Left ventricle myocardium inferior (tissue), 1 donor: ENCODE measurements at places on chromosomes 11 and 22. TPM values are rescaled to one million over a fixed set of nuclear protein-coding genes. Genes with fewer than 3 reads are reported as not detected.

The GRK3 gene
- 3.8 TPM for total RNA-seq

The SYT13 gene
- 5.9 TPM for total RNA-seq

The LAYN gene
- total RNA-seq = 2.8 TPM

The CATSPERZ gene
- total RNA-seq = not detected

The NXPE1 gene
- total RNA-seq = not detected

The ENTHD1 gene
- not detected for total RNA-seq

DNA sequence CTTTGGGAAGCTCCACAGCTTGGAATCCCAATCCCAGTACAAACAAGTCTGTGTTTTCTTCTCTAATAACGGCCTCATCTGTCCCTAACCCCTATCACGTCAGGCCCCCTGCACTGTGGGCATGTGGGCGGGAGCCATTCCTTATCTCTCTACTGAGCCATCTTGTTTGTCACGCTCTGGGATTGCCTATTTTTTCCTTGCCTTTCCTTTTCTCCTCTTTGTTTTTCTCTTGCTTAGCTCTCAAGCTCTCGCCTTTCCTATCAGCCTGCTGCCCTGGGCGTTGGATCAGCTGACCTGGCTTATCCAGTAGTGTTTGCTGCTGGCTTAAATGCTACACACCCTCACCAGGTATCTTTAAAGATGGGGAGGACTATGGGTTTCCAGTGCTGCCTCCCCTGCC lies 35.8 kb downstream of the ARHGAP1 start:
- no peak for DNase-seq

GRCh38 chr22:26756675-26757293 lies 99.4 kb downstream of the MIAT start:
- peak; percentile 55 for DNase-seq

- DNase-seq = no peak
Measured at GRCh38 chr11:99893811-99894210, 793.3 kb upstream of the ARHGAP42 start.

DNA sequence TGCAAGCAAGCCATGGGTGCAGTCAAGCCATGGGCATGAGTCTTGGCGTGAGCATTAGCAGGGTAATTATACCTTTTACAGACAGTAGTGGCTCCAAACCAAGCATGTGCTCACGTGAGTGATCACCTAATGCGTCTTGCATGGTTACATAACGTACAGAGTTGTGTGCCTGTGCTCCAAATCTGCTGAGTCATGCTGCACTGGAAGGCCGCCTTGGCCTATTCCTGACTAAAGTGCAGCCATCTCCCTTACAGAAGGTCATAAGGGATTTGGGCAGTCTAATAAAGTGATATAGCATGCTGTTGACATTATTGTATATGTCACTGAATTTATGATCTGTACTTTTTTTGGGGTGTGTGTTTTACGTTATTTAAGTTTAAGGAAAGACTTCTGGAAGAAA lies 102.4 kb downstream of the ARHGAP42 start:
- peak; percentile 23 for DNase-seq

DNA sequence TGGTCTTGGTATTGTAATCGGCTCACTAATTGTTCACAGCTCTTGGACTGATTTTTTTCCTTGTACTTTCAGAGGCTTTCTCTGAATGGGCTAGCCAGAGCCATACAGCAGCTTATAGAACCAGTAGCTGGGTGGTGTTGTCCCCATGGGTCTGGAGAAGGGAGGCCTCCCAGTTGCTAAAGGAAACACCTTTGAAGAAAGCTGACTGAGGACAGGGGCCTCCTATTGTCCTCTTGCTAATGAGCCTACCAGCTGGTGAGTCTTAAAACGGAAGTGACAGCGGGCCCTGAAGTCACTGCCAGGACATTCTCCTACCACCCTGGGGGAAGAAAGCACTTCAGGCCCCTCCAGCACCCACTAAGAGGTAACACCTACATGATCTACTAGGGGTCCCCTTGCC lies 9.9 kb downstream of the FADS3 start:
- DNase-seq = no peak

- no peak for DNase-seq
Measured at GRCh38 chr22:47627556-47628253, 865.3 kb downstream of the TBC1D22A start.

DNA sequence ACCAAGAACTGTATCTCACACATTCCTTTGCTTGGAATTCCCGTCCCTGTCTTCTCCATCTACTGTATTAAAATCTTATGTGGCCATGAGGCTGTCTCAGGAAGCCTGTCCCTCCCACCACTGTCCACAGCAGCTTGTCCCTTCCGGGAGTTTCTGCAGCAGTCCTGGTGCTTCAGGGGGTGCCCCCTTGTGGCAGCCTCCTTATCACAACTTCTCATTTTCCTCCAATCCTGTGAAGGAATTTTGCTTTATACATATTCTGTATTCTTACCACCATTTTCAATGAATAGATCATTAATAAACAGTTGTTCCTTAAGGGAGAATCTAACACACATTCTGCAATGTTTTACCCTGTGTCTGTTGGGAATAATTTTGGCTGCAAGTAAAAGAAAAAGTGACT lies 220.4 kb upstream of the RAG2 start:
- no peak for DNase-seq

DNA sequence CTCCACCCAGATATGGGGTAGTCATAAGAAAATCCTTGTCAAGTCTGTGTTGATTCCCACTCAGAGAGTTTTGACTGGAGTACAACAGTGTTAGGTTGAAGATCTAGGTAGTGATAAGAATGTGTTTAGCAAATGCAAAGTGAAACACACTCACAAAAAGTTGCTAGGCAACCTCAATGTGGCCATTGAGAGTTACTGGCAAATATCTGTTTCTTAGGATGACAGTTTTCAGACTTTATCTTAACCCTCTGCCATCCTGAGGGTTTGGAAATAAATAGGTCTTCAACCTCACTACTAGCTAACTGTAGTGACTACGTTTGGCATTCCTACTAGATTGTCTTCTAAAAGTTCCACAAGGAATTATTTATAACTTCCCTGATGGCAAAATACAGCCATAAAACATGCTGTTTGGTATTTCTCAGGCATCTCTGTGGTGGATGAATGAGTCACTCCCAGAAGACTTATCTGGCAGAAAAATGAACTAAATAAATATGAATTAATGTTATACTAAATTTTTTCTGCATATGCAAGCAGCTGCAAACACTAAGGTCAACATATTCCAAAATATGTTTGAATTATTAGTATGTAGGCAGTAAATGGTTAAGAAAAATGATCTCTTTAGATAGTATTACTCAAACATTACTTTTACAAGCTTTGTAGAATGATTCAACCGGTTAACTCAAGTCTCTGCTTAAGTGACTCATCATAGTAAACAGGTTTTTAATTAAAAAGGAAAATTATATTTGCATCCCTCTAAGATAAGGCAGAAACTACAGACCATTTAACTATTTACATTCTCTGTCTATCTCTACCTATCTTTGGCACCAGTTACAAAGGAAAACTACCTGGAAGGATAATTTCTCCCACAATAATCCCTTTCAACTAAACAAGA lies 17.1 kb upstream of the SYTL2 start:
- no peak for DNase-seq

- no peak for DNase-seq
Measured at GRCh38 chr11:109308551-109308950, 113.4 kb upstream of the C11orf87 start.

DNA sequence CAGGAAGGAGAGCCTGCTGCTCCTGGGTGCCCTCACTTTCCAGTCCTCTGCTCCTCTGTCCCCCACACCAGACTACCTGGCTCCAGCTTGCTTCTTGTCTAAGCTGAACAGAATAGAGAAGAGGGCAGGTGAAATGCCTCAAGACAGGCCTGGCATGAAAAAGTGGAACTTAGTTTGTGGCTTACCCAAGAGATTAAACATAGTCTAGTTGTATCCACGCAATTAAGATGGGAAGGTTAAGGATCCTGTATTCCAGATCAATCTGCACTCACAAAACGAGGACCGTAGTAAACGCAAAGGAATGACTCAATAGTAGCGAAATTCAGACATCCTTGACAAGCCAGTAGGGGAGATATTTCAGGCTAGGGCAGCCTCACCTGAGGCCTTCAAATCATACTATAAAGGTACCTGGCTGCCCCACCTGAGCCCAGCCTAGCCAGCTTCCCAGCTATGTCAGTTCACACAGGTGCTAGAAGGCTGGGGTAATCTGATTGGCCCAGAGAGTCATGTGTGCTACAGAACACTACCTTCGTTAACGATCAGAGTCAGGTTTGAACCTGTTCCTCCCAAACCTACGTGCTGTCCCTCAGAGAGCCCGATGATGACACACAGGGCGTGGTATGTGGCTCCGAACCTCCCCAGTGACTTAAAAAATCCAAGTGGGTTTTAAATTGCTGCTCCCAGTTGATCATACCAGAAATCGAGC lies 46.5 kb downstream of the AHNAK start:
- DNase-seq = no peak

DNA sequence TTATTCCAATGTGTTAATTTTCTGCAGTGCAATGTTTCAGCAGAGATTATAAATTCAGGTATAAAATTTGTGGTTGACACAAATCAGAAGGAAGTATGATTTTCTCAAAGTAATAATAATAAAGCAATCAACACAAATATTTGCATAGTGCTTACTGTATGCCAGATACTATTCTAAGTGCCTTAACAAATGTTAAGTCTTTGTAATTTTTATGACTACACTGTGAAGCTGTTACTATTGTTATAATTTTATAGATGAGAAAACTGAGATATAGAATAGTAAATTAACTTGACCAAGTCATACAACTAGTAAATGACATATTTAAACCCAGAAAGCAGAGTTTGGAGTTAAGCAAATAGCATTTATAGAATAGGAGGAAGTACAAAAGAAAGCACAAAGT lies 16.4 kb upstream of the OR6X1 start:
- DNase-seq = no peak

- no peak for DNase-seq
Measured at GRCh38 chr11:102289592-102289991, 27.7 kb upstream of the BIRC3 start.

DNA sequence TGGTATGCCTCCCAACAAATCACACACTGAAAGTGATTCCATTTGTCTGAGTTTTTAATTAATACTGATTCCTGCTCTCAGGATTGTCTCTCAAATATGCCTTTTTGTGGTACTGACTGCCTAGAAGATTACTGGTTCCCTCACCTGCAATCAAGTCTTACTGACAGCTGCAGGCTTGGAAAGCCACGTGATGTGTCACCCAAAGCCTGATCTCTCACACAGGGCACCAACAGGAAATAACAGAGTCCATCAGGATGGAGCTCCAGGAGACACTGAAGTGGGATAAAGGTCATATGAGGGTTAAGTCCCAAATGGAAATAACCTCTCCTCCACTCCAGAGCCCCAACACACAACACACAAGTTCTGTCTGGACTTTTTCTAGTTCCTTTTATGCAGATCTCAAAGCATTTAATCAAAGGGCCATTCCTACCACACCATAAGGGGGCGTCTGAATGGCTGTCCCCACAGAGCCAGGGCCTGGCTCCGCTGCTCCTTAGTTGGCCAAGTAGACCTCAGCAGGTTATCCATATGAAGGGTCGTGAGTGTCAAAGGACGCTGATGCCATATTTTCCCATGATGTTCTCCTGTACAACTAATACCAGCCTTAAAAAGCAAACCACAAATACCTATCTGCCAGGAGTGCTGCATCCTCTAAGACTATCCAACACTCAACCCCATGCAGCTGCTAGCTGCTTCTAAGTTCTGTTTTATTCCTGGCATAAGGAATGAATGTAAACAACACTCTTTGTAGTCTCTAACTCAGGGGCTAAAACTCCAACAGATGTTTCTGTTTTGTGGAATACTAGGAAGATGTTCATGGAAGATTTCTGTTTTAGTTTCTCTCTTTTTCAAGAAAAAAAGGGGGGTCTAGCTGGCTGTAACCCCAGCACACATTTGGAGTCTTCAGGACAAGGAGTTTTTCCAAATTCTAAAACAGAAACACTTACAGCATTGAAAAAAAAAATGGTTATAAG lies 13.0 kb downstream of the SCUBE2 start:
- DNase-seq = no peak

- DNase-seq = no peak
Measured at GRCh38 chr22:19396934-19397733, 34.4 kb downstream of the HIRA start.

DNA sequence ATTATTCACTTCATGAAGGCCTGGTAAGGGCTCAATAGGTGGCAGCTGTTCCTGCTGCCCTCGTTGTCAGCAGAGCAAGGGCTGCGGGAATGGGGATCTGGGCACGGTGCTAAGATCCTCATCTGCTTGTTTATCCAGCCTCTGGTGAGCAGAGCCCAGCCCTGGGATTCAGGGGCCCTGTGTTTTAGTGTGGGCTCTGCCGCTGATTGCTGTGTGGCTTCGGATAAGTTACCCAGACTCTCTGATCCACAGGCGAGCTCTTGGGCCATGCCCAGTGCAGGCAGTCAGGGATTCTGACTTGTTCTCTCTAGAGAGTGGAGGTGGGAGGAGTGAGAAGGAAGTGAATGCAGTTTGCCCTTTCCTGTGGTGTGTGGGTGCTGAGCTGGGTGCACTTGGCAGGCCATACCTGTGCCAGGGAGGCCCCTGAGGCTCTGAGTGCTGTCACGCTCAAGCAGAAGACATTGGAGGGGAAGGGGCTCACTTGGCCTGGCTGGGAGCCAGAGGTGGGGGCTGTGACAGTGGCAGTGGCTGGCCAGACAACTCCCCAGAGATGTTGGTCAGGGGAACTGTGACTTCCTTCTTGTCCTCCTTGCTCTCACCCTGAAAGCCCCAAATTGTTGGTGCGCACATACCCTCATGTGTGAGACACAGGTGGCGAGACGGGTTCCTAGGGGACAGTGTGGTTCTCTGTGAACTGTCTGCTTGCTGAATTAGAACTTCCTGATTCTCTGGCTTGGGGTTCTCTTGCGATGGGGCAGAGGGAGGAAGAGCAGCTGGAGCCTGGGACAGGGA lies 43.7 kb downstream of the CD82 start:
- no peak for DNase-seq

DNA sequence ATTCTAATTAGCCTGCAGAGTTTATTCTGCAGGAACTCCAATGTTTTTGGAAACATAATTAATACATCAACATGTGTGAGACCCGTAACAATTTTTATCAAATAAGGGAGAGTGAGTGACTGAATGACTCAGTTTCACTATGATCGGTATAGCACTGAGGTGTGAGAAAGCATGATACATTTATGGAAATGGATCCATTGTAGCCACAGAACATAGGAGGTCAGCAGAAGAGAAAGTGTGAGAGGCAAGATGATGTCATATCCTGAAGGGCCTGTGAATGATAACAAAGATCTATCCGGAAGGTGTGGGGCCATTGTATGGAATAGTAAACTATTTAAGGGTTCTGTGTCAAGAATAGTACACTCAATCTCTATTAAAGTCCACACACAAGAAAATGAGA lies 1406.1 kb upstream of the TENM4 start:
- DNase-seq = no peak

DNA sequence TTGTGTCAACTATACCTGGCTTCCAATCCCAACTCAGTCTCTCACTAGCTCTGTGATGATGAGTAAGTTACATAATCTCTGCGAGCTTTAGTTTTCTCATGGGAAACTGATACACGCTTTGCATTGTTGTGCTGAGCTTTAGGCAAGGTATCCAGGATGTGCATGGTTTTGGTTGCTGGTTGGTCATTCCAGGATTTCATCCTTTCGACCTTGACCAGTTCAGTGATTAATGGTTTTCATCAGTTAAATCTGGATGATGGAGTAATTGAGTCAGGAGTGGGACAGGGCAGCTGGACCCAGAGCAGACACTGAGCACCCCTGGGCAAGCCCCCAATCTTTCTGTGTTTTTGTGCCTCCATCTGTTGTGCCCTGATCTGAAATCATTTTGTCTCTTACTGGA lies 417.3 kb upstream of the CADM1 start:
- DNase-seq = no peak

GRCh38 chr22:44991218-44991617 lies 18.6 kb downstream of the PHF21B start:
- DNase-seq = no peak

- no peak for DNase-seq
Measured at GRCh38 chr11:12179531-12179930, 69.1 kb downstream of the MICAL2 start.
